Tibial nerve (tissue), 4 donors: ENCODE measurements at places on chromosomes 11 and 22. TPM values are rescaled to one million over a fixed set of nuclear protein-coding genes. Genes with fewer than 3 reads are reported as not detected.

TNNI2 gene
- not detected for total RNA-seq

FREY1 gene
- 7.2 TPM for total RNA-seq

CTNND1 gene
- total RNA-seq = 128 TPM

DNA sequence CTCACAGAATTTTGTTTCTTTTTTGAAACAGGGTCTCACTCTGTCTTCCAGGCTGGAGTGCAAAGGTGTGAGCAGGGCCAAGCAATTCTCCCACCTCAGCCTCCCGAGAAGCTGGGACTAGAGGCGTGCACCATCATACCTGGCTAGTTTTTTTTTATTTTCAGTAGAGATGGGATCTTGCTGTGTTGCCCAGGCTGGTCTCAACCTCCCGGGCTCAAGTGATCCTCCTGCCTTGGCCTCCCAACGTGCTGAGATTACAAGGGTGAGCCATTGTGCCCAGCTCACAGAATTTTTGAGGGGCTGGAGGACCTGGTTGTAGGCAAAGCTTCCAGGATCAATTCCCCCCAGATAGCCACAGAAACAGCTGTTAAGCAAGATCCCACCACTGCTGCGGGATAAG lies 47.1 kb upstream of the RBFOX2 start:
- no peak for DNase-seq

DNA sequence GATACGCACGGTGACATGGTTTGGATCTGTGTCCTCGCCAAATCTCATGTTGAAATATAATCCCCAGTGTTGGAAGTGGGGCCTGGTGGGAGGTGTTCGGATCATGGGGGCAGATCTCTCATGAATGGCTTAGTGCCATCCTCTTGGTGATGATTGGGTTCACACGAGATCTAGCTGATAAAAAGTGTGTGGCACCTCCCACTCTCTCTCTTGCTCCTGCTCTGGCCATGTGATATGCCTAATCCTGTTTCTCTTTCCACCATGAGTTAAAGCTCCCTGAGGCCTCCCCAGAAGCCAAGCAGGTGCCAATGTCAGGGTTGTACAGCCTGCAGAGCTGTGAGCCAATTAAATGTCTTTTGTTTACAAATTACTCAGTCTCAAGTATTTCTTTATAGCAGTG lies 303.1 kb upstream of the PLET1 start:
- DNase-seq = no peak

GRCh38 chr11:5818245-5818886 lies 9.6 kb downstream of the OR52N2 start:
- DNase-seq = no peak

DNA sequence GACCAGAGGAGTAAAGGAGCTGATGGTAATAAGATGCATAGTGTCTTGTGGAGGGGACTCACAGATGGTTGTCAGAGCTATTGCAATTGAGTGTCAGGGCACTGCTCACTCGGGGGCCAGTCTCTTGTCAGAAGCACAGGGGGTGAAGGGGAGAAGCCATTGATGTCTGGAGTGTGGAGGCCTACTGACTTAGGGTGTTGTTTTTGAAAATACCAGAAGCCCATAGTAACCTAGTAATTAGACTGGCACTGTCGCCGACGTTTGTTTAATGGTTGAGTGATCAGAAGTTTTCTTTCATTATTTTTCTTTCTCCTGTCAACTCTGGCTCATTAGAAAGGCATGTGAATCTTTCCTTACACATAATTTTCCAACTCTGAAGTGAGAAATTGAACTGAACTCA lies 151.6 kb upstream of the TENM4 start:
- DNase-seq = no peak
